ENCODE measurements at places on chromosomes 2 and 18.

DNA sequence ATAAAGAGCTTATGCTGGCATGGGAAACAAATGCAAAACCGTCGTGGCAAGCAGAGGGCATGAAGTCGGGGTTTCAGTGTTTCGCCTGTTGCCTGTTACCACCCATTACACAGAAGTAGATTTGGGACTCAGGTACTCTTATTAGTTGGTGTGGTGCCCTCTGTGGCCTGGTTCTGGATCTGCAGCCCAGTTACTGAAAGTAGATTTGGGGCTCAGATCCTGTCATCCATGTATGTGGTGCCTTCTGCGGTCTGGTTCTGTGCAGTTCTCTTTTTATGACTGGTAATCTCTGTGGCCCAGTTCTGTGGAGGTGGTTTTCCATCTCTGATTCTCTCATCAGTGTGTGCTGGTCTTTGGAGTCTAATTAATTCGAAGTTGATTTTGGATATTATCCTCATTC, 45.2 kb downstream of the ADNP2 start:
- no peak for DNase-seq

DNA sequence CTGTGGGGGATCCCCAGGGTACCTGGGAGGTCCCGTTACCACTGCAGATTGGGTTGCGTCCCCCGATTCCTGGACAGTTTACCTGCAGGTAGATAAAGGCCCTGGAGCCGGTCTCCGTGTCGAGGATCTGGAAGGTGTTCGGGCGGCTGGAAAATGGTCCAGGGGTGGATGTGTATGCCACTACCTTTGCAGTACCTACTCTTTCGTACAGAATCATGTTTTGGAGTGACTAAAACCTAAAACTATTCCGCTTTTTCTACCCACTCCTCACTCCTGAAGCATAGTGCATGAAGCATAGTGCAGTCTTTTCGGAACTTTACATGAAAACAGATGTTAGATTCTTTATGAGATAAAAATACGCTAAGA, 418 bp downstream of the WDR75 start:
- DNase-seq: no peak

- no peak for DNase-seq
Observed at GRCh38 chr18:68660354-68661183, 54.3 kb downstream of the TMX3 start.

- no peak for DNase-seq
Observed at GRCh38 chr18:34261865-34262780, 37.4 kb upstream of the NOL4 start.

GRCh38 chr18:10953672-10954071, 195.7 kb downstream of the PIEZO2 start:
- DNase-seq: no peak

- no peak for DNase-seq
Observed at GRCh38 chr18:75467281-75467795, 39.8 kb upstream of the SMIM21 start.

DNA sequence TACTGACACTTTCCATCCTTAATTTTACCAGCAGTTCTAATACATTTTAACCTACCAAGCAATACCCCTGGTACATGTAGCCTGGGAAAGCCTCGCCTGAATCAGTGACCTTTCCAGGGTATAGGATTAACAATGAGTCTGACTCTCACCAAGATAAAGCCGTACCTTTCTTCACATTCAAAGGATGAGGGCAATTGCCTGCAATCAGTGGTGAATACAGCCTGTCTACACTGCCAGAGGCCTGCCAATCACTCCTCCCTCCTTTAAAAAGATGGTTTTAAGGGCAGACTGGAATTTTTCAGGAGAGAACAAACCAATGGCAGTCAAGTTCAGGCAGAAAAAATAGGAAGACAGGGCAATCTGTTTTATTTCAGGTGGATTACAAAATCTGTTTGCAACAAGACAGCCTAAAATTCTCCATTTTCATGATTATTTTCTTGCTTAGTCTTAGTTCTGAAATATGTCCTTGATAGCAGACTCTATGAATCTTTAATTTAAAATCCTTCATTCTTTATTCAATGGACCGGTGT, 4.8 kb downstream of the EPHA4 start:
- no peak for DNase-seq

DNA sequence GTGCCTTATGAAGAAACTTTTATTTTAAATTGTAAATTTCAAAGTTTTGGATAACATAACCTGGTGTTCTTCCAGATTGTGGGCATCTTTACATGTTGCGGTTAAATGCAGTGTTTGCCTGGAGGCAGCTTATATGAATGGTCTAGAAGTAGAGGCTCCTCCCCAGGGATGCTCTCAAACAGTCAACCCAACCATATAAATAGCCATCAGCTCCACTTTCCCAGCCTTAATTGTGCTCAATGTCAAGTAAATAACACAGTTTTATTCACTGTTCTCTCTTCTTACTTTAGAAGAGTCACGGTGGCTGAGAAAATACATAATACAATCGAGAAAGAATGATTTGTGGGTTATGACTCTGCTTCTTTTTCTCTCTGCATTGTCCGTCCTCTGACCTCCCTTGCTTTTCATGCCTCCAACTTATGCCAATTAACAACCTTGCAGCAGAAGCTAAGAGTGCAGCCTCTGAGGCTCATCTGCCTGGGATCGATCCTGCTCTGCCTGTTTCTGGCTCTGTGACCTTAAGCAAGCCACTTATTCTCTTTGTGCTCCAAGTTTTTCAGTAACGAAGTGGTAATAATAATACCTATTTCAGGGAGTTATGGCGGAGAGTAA, 100.3 kb downstream of the DAW1 start:
- no peak for DNase-seq

DNA sequence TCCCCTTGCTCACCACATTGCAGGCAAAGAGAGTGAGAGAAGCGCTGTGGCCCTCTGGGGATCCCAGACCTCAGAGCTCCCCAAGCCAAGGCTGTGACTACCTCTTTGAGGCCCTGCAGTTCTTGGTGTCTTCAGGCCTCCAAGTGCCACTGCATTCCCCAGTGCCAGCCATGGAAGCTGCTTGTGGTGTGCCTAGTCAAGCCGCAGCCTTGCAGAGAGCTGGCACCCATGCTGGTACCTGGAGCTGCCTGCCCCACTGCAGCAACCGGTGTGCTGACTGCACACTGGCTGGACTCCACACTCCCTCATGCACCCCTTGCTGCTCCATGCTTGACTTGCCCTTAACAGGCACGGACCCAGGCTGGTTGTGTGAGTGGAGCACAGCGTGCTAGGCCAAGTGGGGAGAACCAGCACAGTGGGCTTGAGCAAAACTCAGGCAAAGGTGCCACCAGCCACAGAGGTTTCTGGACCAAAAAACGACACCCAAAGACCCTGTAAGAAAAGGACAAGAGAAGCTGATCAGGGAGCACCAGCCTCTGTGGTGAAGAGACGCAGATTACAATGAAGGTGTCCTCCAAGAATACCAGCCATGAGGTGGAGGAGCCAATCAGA, 113.5 kb upstream of the TMEM18 start:
- DNase-seq: no peak

GRCh38 chr2:26067980-26068507, 34.2 kb downstream of the RAB10 start:
- no peak for DNase-seq

GRCh38 chr2:239809391-239809790, 215.8 kb downstream of the NDUFA10 start:
- DNase-seq: no peak

DNA sequence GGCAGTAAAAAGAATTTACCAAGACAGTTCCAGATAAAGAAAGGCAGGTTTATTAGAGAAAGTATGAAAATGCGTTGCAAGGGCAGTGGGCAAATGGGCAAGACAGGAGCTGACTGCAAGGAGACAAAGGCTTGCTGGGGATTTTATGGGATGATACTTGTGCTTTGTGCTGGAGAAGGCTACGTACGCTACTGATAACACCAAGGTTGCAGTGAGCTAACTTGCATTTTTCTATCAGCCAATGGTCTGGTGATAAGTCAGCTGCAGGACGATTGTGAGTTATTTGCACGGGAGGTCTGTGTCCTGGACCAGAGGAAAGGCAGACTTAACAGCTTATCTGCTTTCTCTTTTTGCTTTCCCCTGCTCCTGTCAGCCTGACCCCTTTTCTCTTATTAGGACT, 116.5 kb downstream of the PMS1 start:
- DNase-seq: no peak

GRCh38 chr2:45288532-45289417, 279.5 kb upstream of the SIX2 start:
- DNase-seq: no peak

DNA sequence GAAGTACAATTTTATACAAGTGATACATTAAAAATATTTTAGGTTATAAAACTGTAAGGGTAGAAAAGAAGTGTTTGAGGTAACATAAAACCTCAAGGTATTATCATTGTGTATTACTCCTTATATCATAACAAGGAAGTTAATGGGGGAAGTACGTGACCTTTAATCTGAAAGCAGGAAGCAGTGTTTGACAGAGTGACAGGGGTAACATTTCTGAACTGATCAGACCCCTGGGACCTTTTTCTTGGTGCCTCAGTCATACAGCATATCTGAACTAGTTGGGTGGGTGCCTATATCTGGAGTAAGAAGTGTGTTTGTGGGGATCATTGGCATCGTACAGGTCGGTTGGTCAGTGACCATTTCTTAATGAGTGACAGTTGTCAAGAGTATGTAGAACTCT, 43.0 kb downstream of the MALT1 start:
- no peak for DNase-seq

DNA sequence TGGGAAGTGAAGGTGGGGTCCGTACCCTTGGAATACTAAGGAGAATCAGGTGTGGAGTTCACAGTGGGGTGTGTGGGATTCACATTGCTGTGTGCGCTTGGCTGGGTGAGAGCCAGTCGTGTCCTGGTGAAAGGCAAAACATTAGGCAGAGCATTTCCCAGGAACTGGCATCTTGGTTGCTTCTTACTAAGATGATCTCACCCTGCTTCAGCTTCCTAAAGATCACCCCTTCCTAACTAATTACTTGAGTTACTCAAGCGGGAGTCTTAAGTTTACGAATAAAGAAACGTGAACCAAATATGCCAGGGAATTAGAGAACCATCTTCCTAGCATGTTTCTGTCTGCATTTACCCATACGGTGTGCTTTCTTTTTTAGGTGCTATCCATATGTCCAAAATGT, 122.9 kb downstream of the NCK2 start:
- DNase-seq: no peak

Measured in CMK (cell line).